ENCODE measurements at places on chromosomes 2 and 18.
A peak's percentile ranks its signal among the peaks of the same experiment; 100 is the strongest.

- peak; percentile 34 for DNase-seq
Measured at GRCh38 chr18:45666520-45666919, 51.2 kb downstream of the SLC14A2 start.

GRCh38 chr18:35511833-35512232 lies 14.1 kb upstream of the INO80C start:
- no peak for DNase-seq

DNA sequence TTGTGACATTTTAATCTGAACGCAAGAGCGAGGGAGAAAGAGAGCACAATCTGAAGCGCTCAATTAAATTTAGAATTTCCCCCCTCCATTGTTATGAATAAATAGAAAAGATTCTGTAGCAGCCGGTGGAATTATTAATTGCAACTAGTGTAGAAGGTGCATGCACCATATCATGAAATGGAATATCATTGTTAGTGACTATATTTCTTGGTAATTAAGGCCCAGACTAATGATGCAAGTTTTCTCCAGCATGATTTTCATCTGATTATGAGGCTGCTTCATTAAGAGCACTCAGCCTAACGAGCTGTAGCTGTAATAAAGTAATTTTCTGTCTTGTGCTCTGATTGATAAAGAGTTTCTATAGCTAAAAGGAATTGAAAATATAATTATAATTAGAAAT lies 432.2 kb upstream of the SPRED2 start:
- no peak for DNase-seq

DNA sequence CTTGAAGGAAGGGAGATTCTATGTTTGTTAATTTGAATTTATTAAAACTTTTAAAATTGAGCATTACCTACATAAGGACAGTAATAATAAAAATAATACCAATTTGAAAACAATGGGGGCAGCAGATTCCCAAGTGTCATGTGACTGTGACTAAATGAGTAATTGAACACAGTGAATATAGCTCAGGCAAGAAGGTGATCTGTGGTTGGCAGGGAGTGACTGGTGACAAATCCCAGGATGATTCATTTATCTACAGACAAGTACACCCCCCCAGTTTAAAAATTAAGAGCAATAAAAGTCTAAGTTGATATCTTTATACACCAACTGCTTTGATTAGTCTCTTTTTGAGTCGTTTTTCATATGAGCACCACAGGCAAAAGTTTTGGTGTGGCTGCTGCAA lies 299.5 kb downstream of the ARHGAP15 start:
- DNase-seq: no peak

GRCh38 chr18:3873698-3874097 lies 423.7 kb downstream of the TGIF1 start:
- no peak for DNase-seq

GRCh38 chr2:239953418-239954061 lies 71.6 kb downstream of the NDUFA10 start:
- DNase-seq: no peak

GRCh38 chr18:50724751-50725151 lies 95.1 kb downstream of the MRO start:
- no peak for DNase-seq

GRCh38 chr2:173058673-173059072 lies 17.0 kb upstream of the MAP3K20 start:
- no peak for DNase-seq

DNA sequence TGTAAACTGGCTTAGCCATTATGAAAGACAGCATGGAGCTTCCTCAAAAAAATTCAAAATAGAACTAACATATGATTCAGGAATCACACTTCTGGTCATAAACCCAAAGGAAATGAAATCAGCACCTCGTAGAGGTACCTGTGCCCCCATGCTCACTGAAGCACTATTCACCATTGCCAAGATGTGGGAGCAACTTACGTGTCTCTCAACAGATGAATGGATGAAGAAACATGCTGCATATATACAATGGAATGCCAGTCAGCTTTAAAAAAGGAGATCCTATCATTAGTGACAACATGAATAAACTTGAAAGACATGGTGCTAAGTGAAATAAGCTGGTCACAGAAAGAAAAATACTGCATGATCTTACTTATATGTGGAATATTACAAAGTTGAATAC lies 8.2 kb downstream of the SCTR start:
- no peak for DNase-seq

- DNase-seq: no peak
Measured at GRCh38 chr2:25805987-25806386, 72.3 kb downstream of the ASXL2 start.

GRCh38 chr2:191109888-191110287 lies 40.9 kb downstream of the STAT4 start:
- DNase-seq: no peak

DNA sequence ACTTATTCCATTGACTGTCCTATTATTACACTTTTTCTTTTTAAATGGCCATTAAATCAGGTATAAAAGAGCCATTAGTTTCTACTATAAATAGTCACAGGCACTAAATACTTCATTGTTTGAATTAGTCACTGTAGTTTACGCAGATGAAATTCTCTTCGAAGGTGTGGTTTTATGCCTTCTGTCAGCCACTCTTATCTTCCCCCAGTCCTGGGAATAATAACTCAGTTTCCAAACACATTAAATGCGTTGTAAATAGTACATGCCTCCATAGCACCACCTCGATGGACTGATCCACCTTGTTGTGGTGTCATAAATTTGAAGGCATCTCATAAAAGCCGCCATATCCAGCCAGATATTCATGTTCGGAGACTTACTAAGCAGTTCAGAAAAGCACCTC lies 72.1 kb upstream of the PARD3B start:
- no peak for DNase-seq

- no peak for DNase-seq
Measured at GRCh38 chr2:74597410-74597809, 42.9 kb downstream of the DOK1 start.

DNA sequence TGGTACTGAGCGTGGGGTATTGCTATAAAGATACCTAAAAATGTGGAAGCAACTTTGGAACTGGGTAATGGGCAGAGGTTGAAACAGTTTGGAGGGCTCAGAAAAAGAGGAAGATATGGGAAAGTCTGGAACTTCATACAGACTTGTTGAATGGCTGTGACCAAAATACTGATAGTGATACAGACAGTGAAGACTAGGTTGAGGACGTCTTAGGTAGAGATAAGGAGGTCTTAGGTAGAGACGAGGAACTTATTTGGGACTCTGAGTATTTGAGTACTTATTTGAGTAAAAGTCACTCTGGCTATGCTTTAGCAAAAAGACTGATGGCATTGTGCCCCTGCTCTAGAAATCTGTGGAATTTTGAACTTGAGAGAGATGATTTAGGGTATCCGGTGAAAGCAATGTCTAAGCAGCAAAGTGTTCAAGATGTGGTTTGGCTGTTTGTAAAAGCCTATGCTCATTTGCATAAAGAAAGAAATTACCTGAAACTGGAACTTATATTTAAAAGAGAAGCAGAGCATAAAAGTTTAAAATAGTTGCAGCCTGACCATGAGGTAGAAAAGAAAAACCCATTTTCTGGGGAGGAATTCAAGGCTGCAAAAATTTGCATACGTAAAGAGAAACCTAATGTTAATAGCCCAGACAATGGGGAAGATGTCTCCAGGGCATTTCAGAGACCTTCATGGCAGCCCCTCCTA lies 219.6 kb downstream of the PDE1A start:
- DNase-seq: no peak

- no peak for DNase-seq
Measured at GRCh38 chr18:23941791-23942190, 72.8 kb upstream of the TTC39C start.

DNA sequence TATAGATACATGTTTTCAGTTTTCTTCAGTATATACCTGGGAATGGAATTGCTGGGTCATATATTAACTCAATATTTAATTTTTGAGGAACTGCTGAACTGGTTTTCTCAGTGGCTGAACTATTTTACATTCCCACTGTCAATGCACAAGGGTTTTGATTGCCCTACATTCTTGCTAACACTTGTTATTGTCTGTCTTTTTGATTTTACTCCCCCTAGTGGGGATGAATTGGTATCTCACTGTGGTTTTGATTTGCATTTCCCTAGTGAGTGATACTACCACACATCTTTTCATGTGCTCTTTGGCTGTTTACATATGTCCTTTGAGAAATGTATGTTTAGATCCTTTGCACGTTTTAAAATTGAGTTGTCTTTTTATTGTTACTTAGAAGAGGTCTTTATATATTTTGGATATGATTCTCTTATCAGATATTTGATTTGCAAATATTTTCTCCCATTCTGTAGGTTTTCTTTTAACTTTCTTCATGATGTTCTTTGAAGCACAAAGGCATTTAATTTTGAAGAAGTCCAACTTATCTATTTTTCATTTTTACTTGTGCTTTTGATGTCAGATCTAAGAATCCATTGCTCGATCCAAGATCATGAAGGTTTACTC lies 36.2 kb downstream of the ASB1 start:
- DNase-seq: no peak

DNA sequence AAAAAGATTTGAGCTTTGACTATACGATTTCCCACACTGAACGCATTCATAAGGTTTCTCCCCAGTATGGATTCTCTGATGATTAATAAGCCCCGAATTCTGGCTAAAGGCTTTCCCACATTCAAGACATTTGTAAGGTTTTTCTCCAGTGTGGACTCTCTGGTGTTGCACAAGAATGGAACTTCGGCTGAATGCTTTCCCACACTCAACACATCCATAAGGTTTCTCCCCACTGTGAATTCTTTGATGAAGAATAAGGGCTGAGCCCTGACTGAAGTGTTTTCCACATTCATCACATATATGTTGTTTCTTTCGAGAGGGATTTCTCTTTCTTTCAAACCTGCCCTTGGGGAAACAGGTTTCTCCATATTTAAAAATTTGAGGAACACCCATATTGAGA lies 6.9 kb downstream of the ZNF24 start:
- DNase-seq: no peak
